Stimulated activated CD4-positive, alpha-beta T cell treated with anti-CD3 and anti-CD28 coated beads, Interleukin-1b, Interleukin-23, amount 100 ng/mL, for 1 hour (primary cell): ENCODE measurements at places on chromosomes 11 and 22.

GRCh38 chr11:86673055-86673843 lies 833 bp upstream of the ME3 start:
- DNase-seq = no peak

DNA sequence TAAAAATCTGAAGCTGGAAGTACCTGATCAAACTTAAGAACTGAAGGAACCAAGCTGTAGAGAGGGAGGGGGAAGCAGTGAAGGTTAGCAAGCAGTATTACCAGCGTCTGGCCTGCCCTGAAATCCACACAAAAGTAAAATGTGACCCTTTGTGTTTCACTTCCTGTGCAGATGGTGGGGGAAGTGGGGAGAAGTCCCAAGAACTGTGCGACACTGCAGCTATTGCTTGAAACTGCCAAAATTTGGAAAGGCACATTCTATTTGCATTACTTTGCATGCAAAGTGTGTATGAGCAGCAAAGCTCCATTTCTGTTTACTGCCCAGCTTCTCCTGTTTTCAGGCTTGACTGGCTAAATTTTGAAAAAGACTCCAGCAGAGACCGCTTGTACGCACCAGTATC lies 72.1 kb upstream of the BMAL1 start:
- no peak for DNase-seq

- no peak for DNase-seq
Measured at GRCh38 chr11:533586-534395, 1.6 kb downstream of the HRAS start.

DNA sequence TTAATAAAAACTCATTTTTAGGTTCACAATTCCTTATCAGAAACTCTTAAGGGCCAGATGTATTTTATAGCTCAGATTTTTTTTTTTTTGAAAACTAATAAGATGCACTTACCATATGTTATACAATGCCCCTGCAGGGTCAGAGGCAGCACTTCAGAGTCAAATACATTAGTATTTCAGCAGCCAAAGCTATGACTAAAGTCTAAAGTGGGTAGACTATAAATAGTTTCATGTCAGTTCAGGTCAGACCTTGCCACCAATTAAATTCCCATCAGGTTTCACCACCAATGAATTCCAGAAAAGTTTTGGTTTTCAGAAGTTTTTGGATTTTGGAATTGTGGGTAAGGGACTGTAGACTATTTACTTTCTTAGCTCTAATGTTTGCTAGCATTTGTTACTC lies 75.9 kb downstream of the FAM83F start:
- DNase-seq = no peak

DNA sequence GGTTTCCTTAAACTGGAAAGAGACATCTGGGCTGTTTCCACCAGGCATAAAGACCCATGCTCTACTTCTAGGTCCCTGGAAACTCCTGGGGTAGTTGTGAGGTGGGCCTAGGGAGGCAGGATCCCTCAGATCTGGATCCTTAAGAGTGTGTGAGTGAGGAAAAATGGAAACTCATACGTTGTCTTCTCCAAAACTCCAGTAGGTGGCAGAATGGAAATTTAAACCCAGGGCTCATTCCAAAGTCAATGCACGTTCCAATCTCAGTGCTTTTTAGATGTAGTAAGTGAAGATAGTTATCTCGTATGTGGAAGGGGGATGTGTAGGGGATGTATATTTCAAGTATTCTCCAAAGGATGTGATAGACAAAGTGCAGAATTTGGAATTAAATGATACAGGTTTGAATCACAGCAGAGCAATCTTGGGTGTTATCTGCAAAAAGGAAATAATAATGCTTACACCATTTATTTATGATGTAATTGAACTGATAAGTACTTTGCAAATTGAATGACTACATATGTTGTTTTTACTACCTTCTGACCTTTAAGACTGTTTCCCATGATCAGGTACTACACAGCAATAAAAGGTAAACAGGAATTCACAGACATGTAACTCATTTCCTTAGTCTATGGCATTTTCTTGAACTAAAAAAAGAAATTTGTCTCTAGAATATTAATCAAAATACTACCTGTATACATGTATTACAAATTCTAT lies 13.1 kb upstream of the MMP1 start:
- DNase-seq = no peak

DNA sequence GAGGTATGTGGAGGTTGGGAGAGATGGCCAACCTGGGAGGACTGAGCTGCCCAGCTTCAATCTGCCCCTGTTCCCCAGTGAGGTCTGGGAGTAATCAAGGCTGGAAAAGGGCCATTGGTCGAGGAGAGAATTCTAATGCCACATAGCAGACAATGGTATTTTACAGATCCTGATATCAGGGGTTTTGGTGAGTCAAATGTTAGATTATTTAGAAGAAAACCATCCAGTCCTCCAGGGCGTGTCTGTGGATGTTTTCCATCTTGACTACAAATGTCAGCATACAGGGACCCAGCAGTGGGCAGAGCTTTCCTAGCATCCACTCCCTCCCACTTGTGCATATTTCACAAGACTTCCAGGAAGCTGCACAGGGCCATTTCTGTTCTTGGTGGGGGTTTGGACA lies 107.9 kb downstream of the SCN3B start:
- DNase-seq = no peak

DNA sequence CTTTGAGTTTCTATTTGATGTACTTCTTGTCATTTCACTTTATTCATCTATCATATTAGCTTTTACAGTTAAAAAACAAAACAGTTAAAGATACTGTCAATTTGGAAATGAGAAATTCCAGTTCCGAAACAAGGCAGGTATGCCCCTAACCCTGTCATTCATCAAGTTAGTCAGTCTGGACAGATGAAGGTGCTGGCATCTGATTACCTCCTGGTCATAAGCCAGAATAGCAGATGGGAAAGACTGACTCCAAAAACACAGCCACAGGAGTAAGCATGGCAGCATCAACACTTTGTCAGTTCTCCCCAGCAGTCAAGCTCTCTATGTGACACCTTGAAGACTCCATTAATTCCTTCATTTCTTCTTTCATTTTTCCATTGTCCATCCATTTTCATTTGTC lies 4.3 kb downstream of the LRRC51 start:
- DNase-seq = no peak

- no peak for DNase-seq
Measured at GRCh38 chr22:28108851-28109250, 189.8 kb upstream of the PITPNB start.

GRCh38 chr11:70230151-70230839 lies 27.2 kb downstream of the FADD start:
- DNase-seq = no peak

DNA sequence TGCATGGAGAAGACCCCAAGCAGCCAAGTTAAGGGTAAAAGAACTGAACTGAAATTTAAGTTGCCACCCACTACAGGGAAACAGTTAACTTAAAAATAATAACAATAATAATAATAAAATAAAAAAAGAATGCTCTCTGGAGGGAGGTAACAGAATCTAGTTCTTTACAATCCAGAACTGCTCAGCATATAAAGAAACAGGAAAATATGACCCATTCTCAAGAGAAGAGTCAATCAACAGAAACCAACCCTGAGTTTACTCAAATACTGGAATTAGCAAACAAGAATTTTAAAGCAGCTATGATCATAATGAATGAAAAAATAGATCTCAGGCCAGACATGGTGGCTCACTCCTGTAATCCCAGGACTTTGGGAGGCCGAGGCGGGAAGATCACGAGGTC lies 53.8 kb downstream of the DENND5A start:
- DNase-seq = no peak

- peak; percentile 24 for DNase-seq
Measured at GRCh38 chr11:73350908-73351636, 25.1 kb upstream of the RELT start.

- DNase-seq = no peak
Measured at GRCh38 chr11:30861531-30861930, 275.4 kb upstream of the MPPED2 start.

- DNase-seq = no peak
Measured at GRCh38 chr11:45259592-45259991, 26.5 kb downstream of the SYT13 start.

DNA sequence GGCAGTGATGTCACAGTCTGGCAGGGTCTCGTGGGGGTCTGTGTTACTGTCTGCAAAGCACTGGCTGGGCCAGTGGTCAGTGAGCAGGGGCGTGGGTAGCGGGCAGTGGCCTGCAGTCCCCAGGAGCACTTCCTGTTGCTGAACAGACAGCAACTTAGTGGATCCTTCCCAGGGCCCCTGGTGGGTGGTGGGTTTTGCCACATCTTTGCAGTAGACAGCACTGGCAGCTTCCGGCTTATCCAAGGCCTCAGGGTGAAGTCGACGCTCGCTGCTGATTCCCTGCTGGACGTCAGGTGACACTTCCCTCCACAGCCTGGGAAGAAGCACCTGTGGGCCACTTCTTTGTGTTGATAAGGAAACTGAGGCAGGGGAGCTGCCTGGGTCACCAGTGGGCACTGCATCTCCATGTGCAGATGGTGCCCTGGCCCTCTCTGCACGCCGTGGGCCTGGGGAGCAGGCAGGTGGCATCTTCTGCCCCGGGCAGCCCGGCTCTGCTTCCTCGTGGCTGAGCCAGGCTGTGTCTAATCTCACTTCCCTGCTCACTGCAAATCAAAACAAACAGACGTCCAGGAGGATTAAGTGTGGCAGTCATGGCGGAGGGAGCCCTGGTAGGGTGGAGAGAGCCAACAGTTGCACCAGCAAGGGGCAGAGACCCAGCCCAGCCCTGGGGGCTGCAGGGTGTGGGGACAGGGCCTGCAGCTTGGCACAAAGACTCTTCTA lies 79.8 kb downstream of the KCNQ1 start:
- no peak for DNase-seq

GRCh38 chr11:118696673-118697226 lies 17.3 kb upstream of the TREH start:
- no peak for DNase-seq

- no peak for DNase-seq
Measured at GRCh38 chr22:29320546-29320945, 5.0 kb upstream of the RASL10A start.

DNA sequence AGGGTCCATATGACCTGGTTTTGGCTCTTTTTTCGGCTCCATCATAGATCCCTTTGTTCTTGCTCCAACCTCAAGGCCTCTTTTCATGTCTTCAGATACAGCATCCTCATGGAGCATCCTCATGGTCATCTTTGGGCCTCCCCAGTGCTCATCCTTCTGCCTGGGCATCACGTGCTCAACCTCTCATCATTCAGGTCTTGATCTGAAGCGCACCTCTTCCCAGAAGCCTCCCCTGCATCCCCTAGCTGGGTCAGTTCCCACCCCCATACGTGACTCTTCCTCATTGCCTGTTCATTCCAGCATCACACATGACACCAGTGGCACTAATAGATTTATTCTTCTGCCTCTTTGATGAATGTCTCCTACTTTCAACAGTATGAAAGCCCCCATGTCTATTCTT lies 192.2 kb downstream of the MIAT start:
- DNase-seq = no peak

GRCh38 chr11:114284021-114284420 lies 12.2 kb upstream of the NNMT start:
- DNase-seq = no peak

DNA sequence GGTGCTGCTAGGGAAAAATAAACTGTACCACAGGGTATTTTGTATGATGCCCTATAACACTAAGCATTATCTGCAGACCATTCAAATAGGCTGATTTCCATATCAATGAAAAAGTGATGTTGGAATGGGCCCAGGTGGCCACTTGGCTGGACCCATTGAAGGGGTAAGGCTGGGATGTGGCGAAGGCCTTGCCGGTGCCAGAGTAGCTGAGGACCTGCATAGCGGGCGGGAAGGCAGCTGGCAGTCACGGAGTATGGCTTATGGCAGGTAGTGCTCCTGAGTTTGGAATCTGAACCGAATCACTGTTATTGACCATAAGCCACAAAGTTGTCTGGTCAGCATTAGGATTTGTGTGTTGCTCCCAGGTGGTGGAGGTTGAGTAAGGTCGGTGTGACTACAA lies 131.0 kb downstream of the MICAL2 start:
- no peak for DNase-seq

DNA sequence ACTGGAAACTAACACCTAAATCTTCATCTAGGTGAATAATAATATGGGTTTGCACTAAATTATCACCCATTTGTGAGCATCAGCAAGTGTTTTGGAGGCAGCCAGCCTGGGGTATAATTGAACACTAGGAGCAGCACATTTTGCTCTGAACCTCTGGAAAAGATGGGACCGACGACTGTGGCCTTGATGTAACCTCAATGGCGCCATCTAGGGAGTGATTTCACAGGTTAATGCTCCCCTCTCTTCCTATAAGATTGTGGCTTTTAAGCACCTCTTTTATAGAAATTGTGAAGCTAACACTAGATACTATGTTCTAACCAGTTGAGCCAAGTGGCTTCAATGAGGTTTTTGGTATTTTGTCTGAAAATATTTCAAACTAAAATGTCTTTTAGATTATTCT lies 203.7 kb downstream of the NELL1 start:
- DNase-seq = no peak

GRCh38 chr11:118437208-118438125 lies 1.2 kb downstream of the KMT2A start:
- peak; percentile 20 for DNase-seq

GRCh38 chr11:17293311-17293710 lies 16.8 kb downstream of the NUCB2 start:
- no peak for DNase-seq

DNA sequence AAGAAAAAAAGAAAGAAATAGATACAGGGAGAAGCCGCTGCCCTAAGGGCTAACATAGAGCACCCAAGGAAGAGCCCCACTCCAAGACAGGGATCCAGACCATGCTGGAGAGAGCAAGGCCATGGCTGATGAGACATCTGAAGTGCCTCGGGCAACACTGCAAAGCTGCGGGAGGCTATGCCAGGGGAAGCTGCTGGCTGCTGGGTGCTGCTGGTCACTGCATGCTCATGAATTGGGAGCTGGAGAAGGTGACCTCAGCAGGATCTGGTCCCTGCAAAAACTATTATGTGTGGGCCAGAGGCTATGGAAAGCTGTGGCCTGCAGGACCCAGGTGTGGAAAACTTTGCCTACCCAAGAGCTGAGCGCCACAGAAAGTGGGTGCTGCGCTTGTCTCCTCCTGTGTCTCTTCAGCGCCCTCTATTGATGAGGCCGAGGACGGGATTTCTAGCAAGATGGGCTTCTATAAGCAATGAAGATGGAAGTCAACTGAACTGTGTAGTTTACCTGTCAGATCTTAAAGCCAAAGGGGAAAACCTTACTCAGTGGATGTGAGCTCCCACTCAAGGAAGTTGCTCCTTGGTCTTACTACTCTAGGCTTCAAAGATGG lies 17.3 kb upstream of the SLC29A2 start:
- peak; percentile 43 for DNase-seq

- no peak for DNase-seq
Measured at GRCh38 chr11:116581349-116581748, 191.4 kb downstream of the BUD13 start.

- DNase-seq = no peak
Measured at GRCh38 chr11:30395751-30396150, 72.8 kb downstream of the ARL14EP start.

- no peak for DNase-seq
Measured at GRCh38 chr11:64119700-64120099, 46.2 kb downstream of the MACROD1 start.

GRCh38 chr11:71139516-71140205 lies 112.7 kb downstream of the SHANK2 start:
- no peak for DNase-seq

DNA sequence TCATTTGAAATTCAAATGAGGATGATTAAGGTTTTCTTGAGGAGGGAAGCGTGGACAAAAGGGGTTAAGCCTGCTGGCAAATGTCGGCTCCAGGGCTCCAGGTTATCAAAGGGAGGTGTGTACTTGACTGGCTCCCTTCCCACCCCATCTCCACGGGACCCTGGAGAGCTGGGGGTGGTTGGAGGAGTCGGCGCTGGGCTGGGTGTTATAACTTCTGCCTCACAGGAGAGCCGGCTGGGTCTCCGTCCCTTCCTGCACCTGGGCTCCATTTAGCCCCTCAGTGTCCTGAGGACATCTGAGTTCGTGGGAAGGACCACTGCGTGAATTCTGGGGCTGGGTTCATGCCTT lies 15.6 kb downstream of the POU2F3 start:
- no peak for DNase-seq
